ENCODE measurements at places on chromosomes 16 and 17.

GRCh38 chr17:78166416-78166815, 2.0 kb upstream of the SYNGR2 start:
- DNase-seq, result no peak

GRCh38 chr16:84087001-84087400, 29.7 kb downstream of the MBTPS1 start:
- no peak for DNase-seq

DNA sequence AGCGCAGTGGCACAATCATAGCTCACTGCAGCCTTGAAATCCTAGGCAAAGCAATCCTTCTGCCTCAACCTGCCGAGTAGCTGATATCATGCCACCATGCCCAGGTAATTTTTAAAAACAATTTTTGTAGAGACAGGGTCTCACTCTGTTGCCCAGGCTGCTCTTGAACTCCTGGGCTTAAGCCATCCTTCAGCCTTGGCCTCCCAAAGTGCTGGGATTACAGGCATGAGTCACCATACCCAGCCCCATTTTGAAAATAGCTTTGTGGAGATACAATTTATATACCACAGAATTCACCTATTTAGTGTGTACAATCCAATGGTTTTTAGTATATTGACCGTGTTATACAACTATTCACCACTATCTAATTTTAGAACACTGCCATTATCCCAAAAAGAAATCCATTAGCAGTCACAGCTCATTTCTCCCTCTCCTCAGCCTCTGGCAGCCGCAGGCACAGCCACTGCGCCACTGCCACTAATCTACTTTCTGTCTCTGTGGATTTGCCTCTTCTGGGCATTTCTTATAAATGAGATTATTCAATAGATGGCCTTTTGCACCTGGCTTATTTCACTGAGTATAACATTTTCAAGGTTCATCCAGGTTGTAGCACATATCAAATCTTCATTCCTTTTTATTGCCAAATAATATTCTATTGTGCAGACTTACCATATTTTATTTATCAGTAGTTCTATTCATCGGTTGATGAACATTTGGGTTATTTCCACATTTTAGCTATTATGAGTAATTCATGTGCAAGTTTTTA, 6.5 kb downstream of the RNF157 start:
- no peak for DNase-seq

DNA sequence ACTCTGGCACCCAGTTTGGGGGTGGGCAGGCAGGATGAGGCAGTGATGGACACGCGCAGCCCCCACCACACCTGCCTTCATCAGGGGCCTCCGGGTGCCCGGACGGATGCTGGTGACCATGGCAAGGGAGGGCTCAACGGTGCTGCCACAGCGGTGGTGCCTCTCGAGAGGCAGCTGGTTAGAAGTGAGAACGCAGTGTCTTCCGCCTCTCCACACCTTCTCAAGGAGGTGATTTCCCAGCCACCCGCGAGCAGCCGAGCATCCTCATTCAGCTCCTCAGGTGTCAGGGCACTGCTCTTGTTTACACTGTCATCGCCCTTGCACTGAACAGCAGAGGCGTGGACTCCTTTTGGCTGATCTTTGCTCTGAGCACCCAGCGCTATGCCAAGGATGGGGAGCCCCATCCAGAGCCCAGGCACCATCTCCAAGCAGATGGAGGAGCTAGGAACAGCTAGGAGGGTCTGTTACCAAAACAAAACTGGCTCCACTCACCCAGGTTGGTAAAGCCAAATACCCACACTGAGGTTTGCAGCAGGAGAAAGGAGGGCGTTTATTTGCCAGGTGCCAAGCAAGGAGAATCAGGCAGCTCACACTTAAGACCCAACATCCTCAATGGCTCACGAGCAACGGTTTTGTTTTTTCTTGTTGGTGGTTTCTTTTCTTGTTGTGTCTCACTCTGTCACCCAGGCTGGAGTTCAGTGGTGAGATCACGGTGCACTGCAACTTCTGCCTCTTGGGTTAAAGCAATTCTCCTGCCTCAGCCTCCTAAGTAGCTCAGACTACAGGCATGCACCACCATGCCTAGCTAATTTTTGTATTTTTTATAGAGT, 174.3 kb upstream of the TNRC6C start:
- peak; percentile 23 for DNase-seq

DNA sequence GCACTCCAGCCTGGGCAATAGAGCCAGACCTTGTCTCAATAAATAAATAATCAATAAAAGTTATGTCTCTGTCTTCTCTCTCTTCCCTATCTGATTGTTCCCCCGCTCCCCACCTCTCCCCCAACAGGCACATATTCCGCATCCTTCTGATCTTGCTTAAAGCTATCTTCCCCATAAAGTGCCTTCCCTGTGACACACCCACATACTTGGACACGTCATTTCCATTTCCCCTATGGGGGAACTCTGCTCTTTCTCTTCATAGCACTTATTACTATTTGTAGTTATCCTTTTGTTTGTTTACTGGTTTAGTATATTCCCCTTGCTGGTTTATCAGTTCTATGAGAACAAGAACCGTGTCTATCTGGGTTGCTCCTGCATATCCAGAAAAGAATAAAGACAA, 14.9 kb downstream of the MYO1D start:
- no peak for DNase-seq

- no peak for DNase-seq
Measured at GRCh38 chr16:71526111-71526631, at the start of gene CHST4. CHST4 (plus strand) TSS chr16:71526426; CDS start chr16:71536678, 10,252 bp downstream.

GRCh38 chr16:20317117-20317516, 10.2 kb downstream of the GP2 start:
- no peak for DNase-seq

DNA sequence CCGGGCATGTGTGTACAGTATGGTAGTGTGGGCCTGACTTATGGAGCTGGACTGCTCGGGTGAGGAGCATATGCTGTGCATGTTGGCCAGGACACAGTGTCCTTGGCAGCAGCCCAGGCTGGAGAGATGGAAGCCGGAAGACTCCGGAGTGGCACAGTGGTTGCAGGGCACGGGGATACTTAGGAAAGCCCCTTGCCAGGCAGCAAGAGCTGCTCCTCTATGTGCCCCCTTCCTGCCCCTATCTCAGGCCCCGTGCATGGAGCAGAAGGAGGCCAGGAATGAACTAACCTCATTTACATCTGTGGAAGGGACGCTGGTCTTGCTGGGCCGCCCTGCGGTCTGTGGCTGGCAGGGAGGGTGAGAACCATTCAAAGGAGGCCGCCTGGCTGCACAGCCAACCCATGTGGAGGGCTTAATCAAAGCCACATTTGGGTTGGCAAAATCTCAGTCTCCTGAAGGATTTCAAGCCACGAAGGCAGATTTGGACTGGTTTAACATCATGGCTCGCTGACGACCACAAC, 32.2 kb upstream of the RCVRN start:
- no peak for DNase-seq

DNA sequence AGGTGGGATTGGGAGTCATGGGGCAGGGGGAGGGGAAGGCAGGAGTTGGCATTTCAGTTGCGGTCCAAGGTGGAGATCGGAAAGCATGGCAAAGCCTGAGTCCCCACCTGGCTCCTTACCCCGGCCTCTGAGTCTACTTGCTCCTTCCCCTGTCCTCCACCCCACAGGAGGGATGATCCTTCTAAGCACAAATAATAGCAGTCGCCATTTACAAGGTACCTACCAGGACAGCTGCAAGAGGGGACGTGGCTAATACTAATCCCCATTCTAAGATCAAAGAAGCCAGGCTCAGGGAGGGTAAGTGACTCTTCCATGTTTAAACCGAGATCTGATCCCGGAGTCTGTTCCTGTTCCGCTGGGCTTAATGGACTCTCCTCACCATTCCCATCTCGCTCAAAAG, 396.3 kb downstream of the SLC39A11 start:
- DNase-seq, result no peak

DNA sequence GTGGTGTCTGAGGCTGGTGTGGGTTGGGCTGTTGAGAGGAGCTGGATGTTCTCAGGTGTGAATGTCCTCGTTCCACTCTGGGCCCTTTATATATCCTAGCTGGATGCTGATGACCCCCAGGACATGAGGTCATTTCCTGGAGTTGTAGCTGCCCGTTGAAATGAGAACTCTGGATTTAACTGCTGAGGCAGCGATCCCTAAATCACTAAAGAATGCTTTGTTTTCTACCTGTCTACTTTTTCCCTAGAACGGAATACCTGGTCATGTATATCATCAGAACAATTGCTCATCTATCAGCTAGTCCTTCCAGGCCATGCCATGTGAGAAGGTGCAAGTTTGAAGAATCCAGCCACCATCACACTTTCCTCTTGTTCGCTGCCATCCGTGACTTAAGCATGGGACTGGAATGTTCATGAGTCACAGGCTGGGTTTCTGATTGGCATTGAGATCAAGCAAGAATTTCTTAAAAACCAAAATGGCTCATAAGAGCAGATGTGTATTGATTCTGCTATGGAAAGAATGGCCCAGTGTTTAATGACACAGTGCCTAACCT, at the start of gene KRTAP2-3:
Gene KRTAP2-3, minus strand, starts transcription at position 63 of the 553 bp plus-strand sequence. CDS start 64 bp downstream, outside the sequence.
- no peak for DNase-seq

Data from stimulated activated CD4-positive, alpha-beta T cell treated with anti-CD3 and anti-CD28 coated beads, TNF-alpha, amount 100 ng/mL, for 4 hours (primary cell).